ENCODE measurements at places on chromosomes 12 and 14. TPM values are rescaled to one million over a fixed set of nuclear protein-coding genes. Genes with fewer than 3 reads are reported as not detected.

Gene RPGRIP1
- 1.2 TPM for polyA plus RNA-seq

Gene PKP2
- 6.1 TPM for polyA plus RNA-seq

Gene KLRC2
- polyA plus RNA-seq: not detected

Gene OR10P1
- polyA plus RNA-seq: not detected

Gene CHGA
- polyA plus RNA-seq: 0.23 TPM

Gene TSFM
- 31.9 TPM for polyA plus RNA-seq
